ENCODE measurements at places on chromosomes 6 and 20.

DNA sequence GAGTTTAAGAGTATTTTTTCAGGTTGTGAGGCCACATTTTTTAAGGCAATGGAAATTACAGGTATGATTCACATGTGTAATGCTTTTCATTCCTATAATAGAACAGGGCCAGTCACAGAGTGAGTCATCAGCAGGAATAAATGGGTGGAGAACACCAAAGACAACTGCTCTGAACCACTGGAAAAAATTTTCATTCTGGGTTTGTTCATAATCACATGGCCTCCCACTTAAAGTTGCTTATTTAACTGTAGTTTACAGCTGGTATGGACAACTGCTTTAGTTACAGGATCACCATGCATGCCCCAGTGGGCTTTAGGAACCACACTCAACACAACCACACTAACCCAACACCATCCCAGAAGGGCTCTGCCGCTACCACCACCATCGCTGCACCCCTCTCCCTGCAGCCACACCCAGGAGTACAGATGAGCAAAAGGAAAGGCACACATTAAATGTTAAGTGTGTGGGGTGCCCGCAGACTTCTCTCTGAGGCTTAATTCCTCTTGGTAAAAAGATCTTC lies 107.0 kb upstream of the DST start:
- DNase-seq = no peak

- no peak for DNase-seq
Observed at GRCh38 chr6:44373051-44373450, 14.5 kb upstream of the CDC5L start.

DNA sequence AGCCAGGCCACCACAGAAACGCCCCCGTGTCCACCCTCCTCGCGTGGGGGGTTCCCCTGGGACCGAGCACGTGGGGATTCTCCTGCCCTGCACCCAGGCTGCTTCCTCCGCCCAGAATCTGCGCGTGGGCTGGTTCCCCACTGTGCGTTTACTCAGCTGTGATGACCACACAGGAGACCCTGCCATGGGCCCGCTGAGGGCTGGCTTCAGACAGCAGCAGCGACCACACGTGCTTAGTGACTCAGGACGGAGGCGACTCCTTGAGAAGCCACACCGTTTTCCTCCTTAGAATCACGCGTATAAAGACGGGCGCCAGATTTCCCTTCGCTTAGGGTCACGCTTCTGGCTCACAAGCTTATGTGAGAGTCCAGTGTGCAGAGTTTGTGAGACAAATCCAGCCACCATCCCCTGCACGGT lies 63.9 kb upstream of the PDE10A start:
- no peak for DNase-seq

- DNase-seq = peak; percentile 84
Observed at GRCh38 chr6:26401987-26402658, at the start of gene BTN3A1. Gene BTN3A1, plus strand, starts transcription at chr6:26402275. Its CDS starts 3,289 bp downstream, at chr6:26405564.

DNA sequence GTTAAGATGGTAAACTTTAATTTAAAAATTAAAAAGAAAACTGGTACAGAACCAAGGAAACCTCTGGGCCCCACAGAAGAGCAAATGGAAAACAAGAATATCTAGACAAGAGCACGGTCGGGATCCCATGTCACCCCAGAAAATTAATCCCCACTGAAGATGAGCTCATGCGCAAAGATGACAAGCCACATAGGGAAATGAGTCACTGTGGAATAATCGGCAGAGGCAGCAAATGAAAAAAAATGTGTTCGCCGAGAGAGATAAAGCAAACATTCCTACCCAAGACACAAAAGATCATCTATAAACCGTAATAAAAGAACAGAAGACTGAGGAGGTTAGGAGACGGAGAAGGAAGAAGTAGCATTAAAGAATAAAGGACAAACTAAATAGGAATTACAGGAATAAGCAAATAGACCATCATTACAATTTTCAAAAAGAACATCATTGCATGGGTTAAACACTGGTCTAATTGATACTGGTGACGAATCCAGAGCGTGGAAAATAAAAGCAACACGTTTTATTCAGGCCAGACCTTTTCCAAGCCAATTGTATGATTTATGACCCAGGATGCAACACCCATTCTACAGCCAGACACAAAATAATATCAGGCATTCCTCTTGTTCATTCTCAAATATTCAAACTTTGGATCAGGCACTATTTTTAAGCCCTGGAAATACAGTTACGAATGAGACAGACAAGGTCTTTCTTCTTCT lies 138.0 kb upstream of the ARID1B start:
- DNase-seq = no peak

DNA sequence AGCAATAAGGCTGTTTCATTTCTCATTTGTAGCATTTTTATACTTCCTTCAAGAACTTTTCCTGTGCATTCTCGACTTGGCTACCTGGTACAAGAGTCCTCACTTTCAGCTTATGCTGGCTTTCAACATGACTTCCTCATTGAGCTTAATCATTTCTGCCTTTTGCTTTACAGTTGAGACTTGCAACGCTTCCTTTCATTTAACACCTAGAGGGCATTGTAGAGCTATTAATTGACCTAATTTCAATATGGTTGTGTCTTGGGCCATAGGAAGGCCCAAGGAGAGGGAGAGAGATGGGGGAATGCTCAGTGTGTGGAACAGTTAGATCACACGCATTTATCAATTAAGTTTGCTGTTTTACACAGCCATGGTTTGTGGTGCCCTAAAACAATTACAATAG lies 37.2 kb downstream of the SLC22A2 start:
- no peak for DNase-seq

DNA sequence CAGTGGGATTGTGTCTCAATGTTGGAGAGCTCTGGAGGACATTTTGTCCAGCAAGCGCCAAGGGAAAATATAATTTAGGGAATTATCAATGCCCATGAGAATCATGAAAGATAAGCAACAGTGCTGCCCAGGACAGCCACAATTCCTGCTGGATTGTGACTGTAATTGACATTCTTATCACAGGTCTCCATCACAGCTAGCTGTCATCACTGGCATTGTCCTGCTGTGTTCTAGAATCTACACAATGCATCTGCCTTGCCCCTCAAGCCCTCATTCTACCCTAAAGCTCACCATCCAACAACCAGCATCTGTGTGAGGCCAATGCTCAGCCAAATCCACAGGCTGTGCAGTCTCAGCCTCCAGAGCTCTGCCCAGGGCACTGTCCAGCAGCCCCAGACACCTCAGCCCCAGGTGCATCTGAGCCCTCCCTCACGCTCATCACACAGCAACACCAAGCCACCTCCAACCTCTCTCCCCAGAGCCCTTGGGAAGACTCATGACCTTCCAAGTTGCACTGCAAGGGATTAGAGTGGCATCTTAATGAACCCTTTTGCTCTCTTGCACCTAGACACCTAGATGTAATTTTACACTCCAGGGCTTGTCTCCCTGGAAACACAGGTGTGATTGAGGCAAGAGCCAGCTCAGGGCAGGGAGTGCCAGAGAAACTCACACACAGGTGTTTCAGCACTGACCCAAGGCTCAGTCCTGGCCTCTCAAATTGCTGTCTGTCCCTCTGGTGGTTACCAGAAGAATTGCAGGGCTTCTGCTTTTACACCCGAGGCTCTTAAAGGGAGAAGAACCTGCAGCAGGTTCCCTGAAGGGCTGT lies 85.2 kb upstream of the PHACTR3 start:
- DNase-seq = no peak

- DNase-seq = peak; percentile 41
Observed at GRCh38 chr20:57985278-57985677, 243.2 kb downstream of the ANKRD60 start.

- DNase-seq = no peak
Observed at GRCh38 chr6:167094820-167095637, 27.9 kb upstream of the CCR6 start.

- DNase-seq = no peak
Observed at GRCh38 chr20:53870426-53871315, 199.7 kb downstream of the BCAS1 start.

DNA sequence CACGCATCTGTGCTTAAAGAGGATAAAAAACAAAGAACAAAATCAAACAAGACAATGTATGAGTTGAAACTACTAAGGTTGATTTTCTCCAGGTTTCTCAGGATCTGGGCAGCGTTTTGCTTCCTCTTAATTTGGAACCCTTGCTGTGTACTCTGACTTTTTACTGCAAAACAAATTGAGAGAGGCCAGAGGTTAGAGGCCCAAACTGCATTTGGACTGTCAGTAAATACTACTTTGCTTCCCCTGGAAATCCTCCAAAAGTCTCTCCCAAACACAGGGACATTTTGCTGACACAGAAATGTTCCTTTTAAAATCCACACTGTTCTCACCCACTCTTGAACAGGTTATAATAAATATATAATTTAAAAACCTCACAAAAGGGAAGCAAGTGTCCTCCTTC lies 1.1 kb downstream of the ARG1 start:
- DNase-seq = no peak

DNA sequence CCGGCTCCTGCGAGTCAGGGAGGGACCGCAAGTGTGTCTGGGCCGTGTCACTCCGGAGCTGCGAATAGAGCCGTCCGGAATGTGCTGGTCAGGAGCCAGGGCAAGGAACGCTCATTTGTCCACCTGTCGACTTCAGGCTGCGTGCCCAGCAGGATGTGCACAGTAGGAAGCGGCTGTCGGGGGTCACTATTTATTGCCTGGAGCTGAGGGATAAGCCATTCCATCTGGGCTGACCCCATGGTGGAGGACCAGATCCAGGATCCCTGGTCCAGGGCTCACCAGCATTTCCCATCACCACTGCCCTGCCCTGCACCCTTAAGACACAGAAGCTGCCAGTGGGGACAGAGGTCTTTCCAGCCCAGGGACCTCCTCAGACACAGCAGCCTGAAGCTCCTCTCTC lies 14.7 kb downstream of the NTSR1 start:
- DNase-seq = peak; percentile 76

DNA sequence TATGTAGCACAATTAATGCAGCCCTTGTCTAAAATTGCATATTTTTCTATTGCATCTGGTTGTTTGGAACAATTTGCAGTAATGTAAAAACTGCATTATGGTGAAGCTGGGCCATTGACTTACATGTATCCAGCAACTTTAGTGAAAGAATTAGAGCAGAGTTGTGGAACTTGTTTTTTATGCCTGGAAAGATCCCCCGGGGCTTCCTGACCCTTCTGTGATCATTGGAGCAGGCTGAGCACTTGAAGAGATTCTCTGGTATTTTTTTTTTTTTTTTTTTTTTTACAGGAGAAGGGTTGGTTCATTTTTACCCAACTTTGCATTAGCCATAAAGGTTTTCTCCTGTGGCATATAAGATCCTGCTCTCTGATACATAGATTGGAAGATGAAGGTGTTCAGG lies 45.0 kb downstream of the LIN28B start:
- no peak for DNase-seq

- DNase-seq = no peak
Observed at GRCh38 chr6:63635215-63635587, 401 bp upstream of the PHF3 start.

DNA sequence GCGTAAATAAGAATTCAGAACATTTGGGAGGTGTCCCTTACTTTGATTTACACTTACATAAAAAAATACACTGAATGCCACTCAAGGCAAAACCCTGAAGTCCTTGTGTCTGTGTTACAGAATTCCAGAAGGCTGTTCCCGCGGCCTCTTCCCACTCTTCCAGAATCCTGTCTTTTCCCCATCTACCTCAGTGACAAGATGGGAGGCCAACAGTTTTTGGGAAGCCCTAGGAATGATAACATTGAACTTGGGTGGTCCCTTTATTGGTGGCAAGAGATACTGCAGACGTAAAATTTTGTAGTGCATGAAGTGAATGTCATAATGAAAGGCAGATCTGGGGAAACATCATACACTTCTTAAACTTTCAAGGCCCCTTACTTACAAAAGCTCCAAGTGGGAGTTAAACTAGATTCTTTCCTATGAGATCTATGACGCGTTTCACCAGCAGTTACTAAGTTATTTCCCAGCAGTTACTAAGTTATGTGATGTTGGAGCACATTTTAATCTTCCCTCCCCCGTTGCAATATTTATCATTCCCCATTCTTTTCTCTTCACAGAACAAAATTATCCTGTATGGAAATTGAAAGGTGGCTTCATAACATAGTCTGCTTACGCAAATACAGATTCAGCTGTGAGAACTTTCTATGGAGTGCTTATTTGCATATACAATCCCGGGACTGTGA lies 79.5 kb downstream of the BCAS1 start:
- no peak for DNase-seq

DNA sequence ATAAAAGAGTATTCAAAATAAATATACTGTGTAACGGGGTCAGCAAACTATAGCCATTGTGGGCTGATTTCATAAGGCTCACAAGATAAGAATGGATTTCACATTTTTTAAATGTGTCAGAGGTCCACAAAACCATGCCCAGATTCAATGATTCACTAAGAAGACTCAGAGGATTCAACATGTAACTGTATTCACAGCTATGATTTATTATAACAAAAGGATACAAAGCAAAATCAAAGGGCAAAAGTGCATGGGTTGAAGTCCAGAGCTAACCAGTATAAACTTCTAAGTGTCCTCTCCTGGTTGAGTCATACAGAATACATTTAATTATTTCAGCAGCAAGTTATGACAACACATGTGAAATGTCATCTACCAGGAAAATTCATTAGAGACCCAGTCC lies 49.2 kb downstream of the TBC1D32 start:
- no peak for DNase-seq

DNA sequence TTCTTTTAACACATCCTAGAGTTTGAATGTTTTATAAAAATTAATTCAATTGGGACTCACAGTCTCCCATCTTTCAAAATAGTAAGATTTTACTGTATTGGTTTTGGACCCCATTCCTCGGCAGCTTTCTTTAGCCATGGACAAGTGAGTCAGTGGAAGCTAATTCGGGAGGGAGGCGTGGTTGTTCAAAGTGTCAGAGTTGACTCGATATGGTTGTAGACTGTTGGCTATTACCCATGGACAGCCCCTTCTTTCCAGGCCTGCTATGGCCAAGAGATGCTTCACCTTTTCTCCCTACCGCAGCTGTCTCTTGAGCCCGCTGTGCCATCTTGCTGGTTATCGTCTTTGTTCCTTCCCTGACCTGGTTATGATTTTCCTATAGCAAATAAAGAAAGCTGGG lies 243.0 kb downstream of the CD83 start:
- DNase-seq = no peak

DNA sequence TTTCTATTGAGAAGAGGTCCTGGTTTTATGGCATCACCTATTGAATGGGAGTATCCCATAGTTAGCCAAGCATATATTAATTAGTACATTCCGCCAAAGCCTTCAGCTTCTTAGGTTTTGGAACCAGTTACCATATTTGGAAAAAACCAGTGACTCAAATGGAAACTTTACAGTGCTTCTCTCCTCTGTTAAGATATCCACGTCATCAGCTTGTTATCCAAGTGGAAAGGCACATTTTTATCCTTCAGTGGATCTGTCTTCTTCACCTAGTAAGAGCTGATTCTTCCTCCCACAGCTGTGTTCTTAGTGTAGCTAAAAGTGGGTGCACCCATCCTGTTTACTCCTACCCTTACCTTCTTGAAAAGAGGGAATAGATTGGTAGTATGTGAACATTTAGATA lies 34.5 kb downstream of the TPD52L1 start:
- DNase-seq = no peak

- DNase-seq = no peak
Observed at GRCh38 chr20:25668446-25668845, 28.2 kb downstream of the ZNF337 start.

DNA sequence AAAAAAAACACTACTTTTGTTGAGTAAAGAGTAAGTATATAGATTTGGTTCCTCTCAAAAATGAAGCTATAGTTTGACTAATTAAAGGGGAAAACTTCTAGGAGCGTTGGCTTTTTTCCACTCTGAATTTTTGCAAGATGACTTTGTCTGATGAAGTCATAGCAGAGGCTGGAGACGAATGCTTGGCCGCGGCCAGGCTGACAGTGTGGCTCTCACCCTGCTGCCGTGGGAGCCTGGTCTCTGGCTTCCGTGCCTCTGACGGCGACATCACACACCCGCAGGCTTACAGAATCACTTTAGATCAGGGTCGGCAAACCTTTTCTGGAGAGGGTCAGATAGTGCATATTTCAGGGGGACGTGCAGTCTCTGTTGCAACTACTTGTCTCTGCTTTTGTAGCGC lies 145.0 kb downstream of the PHACTR3 start:
- DNase-seq = peak; percentile 63
